Progenitor cell of endocrine pancreas (in vitro differentiated cells): ENCODE measurements at places on chromosomes 6 and 20. TPM values are rescaled to one million over a fixed set of nuclear protein-coding genes. Genes with fewer than 3 reads are reported as not detected.

GRCh38 chr6:10745116-10745515, 2.5 kb upstream of the TMEM14B start:
- no peak for DNase-seq

RHAG gene
- total RNA-seq, result not detected in 2 replicates

EFCAB8 gene
- 0.29 and 0.91 TPM in 2 replicates for total RNA-seq

GRCh38 chr6:36323062-36323461, 13.6 kb downstream of the BNIP5 start:
- no peak for DNase-seq

- peak; percentile 59 for DNase-seq
Observed at GRCh38 chr6:5851261-5851757, 155.4 kb downstream of the NRN1 start.

DNA sequence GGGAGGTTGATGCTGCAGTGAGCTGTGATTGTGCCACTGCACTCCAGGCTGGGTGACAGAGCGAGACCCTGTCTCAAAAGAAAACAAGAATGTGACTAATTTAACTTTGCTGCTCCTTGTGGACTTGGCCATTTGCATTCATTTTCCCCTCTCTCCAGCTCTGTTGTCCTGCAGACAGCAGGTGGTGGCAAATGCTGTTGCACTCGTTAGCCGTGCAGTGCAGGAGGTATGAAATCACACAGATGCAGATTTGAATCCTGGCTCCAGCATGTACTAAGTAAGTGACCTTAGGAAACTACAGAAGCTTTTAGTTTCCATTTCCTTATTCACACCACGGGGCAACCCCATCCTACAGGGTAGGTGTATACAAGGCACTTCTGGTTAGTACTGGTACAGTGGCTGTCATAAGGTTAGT, 9.6 kb upstream of the BEND3 start:
- DNase-seq, result no peak

DNA sequence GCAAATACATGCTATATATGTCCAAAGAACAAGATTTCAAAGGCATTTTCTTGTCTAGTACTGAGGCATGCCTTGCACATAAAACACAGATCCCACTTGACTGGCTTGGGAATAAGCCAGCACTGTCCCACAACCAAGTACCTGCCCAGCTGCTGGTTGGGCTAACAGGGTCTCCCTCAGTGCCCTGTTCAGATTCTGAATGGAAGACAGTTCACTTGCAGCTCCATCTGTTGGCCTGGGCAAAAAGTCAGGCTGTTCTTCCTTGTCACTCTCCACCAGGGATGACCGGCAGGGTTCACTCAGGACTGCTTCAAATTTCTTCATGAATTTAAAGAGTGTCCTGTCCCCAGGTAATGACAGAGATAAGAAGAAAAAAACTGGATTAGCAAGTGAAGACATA, 44.4 kb upstream of the LYRM2 start:
- no peak for DNase-seq

DNA sequence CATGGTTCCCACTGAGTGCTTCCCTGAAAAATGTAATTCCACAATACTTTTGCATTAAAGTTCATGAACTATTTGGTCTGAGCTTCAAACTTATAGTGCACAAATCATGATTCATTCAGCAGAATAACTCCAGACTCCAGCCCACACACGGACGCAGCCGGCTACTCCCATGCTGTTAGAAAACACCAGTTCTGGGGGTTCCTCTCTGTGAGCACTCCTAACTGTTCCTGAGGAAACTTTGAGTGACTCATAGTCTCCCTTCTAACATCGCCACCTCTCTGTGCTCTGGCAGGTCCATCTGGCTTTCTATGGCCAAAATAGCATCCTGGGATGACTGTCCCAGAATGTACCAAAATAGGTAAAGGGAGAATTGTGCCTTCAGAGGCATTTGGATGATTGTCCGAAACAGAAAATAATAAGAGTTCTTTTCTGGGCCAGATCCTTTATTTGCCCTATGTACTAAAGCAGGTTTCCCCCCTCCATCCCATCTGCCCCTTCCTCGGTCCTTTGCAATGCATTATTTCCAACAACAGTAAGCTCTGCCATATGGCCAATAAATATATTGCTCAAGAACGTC, 32.3 kb upstream of the LY86 start:
- no peak for DNase-seq

DNA sequence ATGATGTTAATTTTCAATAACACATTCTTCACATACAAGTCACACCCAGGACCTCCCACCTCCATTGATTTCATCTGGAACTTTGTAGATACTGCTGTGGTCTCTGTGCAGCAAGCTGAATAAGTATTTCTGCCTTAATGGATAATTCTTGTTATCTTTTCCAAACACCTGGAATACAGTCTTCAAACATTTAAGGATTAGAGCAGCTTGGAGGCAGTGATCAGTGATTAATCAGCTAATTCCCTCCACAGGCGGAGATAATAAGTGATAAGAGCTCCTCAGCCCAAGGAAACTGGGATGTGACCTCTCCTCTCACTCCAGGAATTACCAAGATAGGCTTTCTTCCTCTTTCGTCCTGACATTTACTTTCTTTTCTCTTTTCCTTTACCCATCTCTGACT, 110.7 kb downstream of the FIG4 start:
- no peak for DNase-seq

- DNase-seq, result no peak
Observed at GRCh38 chr6:167572841-167573271, 248.0 kb downstream of the TTLL2 start.

DNA sequence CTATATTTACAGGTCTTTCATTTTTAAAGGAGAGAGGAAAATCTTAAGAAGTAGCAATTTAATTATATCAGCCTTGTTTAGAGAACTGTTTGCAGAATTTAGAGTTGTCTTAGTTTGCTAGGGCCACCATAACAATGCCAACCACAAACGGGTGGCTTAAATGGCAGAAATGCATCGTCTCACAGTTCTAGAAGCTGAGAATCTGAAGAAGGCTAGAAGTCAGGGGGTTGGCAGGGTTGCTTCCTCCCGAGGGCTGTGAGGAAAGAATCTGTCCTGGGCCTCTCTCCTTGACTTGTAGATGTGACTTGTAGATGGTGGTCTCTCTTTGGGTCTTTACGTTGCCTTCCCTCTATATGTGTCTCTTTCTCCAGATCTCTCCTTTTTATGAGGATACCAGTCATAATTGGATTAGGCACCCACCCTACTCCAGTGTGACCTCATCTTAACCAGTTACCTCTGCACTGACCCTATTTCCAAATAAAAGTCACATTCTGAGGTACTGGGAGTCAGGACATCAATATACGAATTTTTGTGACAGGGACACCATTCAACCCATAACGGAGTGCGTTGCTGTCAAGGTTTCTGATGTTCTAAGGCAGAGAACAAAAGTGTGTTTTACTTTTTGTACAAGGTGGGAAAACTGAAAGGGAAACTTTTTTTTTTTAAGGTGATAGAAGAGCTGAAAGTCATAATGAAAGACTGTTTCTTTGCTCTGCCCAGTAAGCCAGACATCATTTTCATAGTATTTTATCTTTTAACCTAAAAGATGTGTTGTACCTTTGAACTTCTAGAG, 84.4 kb downstream of the SAMD3 start:
- DNase-seq, result no peak

SPDEF gene
- 0.62 and 0.65 TPM in 2 replicates for total RNA-seq

RIMS4 gene
- 6.3 and 8.2 TPM in 2 replicates for total RNA-seq

DNA sequence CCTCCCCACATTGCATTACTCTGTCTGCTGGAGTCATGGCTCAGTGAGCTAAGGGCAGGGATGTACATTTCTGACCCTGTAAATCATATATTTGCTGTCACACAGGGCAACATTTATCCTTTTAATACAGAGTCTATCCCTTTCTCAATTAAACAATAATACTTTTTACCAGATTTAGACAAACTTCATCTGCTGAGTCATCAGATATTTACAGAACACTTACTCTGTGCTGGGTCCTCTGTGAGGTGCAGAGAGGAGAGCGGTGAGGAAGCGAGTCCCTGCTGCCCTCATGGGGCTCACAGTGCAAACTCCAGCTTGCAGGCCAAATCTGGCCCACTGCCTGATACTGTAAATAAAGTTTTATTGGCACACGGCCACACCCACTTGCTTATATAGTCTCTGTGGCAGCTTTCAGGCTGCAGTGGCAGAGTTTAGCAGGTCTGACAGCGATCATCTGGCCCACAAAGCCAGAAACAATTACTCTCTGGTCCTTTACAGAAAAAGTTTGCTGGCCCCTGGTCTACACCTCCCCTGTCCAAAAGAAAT, 144.5 kb downstream of the CDH26 start:
- no peak for DNase-seq

DNA sequence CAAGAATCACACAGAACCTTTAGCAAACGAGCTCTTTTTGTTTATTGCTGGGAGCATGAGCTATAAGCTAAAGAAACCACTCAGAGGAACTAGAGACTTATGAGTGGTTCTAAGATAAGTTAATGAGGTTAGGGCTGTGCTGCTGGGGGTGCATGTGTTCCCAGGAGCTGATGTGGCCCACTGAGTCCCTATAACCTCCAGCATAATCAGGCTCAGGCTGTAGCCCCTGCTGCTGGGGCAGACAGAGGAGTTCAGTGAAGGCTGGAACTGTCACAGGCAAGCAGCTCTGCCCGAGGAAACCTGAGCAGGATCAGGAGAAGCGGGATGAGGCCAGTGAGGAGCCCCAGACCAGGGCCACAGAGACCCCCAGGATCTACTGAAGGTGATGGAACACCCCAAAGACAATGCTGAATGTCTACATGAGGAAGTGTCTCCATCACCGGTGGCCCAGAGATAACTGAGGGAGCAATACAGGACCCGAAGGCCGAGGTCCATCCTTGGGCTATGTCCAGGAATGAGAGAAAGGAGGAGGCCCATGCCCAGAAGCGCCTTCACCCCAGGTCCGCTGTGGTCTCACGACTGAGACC, 17.3 kb downstream of the TUBB2B start:
- DNase-seq, result no peak

IL17A gene
- not detected in 2 replicates for total RNA-seq

DNA sequence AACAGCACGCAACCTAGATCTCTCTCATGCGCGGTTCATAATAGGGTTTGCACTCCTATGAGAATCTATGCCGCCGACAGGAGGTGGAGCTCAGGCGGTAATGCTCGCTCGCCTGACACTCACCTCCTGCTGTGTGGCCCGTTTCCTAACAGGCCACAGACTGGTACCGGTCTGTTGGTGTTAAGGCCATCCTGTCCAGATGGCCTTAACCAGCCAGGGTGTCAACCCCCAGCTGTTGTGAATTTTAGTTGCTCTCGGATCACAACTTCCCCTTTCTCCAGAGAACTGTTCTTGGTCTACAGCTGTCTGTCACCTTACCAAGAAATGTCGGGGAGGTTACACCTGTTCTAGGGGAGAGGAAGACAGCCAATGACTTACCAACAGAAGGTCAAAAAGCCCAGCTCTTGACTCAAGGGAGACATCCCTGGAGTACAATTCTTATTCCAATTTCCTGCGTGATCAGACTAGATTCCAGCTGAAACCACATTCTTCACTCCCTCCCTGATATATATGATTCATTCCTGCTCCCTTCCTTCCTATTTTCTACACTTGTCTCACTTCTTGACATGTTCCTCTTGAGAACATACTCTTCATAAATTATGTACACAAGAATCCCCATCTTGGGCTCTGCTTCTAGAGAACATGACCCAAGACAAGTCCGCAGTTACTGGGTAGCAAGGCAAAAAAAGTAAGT, 23.1 kb upstream of the DNAAF9 start:
- DNase-seq, result no peak

DNA sequence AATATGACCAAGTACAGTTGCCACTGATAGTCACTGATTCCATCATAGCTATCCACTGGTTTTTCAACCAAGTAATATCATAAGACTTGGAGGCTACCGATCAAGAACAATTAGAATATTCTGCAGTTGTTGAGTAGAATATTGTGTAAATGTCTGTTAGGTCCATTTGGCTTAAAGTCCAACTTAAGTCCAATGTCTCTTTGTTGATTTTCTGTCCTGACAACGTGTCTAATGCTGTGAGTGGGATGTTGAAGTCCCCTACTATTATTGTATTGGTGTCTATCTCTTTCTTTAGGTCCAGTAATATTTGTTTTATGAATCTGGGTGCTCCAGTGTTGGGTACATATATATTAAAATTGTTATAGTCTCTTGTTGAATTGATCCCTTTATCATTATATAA, 13.9 kb downstream of the ARFGEF3 start:
- DNase-seq, result no peak

GRCh38 chr6:15894973-15895725, 232.3 kb upstream of the DTNBP1 start:
- DNase-seq, result no peak

DNA sequence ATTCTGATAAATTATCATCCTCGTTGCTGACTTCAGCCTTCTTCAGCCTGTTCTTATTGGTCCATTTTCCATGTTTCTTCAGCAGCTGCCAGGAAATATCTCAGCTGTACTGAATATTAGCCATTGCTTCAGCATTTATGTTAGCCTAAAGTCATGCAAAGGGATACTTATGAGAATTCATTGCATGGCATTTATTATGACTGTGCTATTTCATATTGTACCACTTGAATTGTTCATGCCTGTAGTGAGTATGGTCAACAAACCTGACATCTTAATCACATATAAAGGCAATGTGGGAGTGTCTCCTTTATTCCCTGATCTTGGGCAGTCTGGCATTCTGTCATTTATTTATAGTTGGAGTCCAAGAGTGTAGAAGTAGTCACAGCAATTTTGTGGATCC, 193.4 kb upstream of the SLC35B3 start:
- DNase-seq, result no peak

DNA sequence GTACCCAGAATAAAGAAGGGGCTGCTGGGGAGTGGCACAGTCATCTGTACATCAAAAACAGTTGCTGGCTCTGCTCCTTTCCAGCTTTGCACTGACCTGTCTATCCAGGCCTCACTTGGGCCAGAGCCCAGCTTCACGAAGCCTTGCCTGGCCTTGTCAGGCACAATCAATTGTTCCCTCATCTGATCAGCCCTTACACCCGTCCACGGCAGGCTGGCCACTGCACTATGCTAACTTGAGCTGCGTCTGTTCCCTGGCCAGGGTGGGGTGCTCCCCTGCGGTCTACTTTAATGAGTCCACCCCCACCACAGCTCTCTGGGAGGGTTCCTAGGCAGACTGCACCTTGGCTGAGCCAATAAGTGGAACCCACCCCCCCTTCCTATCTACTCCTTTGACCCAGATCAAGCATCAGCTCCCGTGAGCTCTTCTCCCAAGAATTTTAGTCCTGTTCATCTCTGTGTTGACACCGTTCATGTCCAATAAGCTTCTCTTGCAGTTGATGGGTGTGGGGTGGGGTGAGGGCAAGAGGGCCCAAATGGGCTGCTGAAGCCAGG, 74.3 kb upstream of the MLN start:
- DNase-seq, result no peak
